IMR-90 (cell line): ENCODE measurements at places on chromosomes 3 and 15.

GRCh38 chr3:156601497-156601896 lies 46.6 kb upstream of the SSR3 start:
- DNase-seq, result no peak

DNA sequence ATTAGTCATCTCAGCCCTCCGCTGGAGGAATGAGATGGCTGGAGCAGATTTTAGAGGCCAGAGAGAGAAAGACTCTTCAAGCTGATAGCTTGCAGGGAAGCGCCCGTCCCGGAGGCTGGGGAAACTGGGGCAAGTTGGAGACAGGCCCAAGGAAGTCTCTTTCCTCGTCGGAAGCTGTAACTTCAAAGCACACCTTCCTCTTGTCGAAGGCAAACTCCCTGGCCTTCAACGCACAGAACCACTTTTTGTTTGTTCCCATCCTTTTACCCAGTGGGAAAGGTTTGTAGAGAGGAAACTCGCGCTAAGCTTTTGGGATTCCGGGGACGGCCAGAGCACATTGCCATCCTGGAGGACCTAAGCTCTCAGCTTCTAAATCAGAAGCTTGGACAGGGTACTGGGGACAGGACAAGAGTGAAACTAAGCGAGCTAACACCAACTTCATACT lies 900 bp upstream of the EOMES start:
- no peak for DNase-seq

- no peak for DNase-seq
Observed at GRCh38 chr15:89452330-89452836, 44.0 kb downstream of the RHCG start.

GRCh38 chr15:97479957-97480356 lies 480.5 kb upstream of the ARRDC4 start:
- no peak for DNase-seq

GRCh38 chr3:13451301-13451673 lies 28.8 kb upstream of the HDAC11 start:
- DNase-seq, result peak; percentile 7

DNA sequence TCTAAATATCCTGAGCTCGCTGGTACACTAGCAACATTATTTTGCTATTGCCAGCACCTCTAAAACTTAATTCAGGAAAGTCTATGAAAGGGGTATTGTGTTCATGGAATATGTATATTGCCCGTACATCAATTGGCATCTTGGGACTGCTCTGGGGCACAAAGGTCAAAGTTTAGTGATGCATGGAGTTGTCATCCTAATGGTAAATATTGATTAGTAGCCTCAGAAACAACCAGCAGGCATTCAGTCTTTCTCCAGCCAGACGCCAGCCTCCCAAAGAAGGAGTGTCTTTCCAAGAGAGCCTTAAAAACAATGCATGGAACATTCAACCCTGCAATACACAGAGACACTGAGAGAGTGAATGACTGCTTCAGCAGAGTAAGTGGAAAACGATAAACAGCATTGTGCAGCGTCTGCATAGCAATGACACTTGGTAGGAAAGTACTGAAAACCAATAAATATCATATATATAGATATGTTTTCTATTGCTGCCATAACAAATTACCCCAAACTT lies 377.3 kb downstream of the SHQ1 start:
- DNase-seq, result no peak

GRCh38 chr3:74121761-74122160 lies 492.7 kb downstream of the CNTN3 start:
- DNase-seq, result peak; percentile 10
